ENCODE measurements at places on chromosomes 11 and 22. TPM values are rescaled to one million over a fixed set of nuclear protein-coding genes. Genes with fewer than 3 reads are reported as not detected.

Gene POGLUT3
- 10.0 TPM for total RNA-seq

Gene RBMXL2
- total RNA-seq = not detected

Gene TNNT3
- 22.6 TPM for total RNA-seq

Gene DEUP1
- total RNA-seq = not detected

DNA sequence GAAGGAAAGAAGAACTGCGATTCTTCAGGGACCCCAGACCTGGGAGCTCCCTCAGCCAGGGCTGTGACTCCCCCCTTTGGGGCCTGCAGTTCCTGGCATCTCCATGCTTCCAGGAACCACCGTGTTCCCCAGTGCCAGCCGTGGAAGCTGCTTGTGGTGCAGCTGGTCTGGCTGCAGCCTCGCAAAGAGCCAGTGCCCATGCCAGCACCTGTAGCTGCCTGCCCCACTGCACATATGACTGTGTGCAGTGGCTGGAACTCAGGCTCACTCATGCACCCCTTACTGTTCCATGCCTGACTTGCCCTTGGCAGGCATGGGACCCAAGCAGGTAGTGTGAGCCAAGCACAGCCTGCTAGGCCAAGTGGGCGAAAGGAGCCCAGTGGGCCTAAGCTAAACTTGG, 401.3 kb downstream of the LRRC4C start:
- H3K4me1 ChIP-seq = no peaks in the 10 kb centered on the region
- DNase-seq = no peak
- no peak overlapping the region for H3K27ac ChIP-seq
- H3K4me3 ChIP-seq = no peak overlapping the region

DNA sequence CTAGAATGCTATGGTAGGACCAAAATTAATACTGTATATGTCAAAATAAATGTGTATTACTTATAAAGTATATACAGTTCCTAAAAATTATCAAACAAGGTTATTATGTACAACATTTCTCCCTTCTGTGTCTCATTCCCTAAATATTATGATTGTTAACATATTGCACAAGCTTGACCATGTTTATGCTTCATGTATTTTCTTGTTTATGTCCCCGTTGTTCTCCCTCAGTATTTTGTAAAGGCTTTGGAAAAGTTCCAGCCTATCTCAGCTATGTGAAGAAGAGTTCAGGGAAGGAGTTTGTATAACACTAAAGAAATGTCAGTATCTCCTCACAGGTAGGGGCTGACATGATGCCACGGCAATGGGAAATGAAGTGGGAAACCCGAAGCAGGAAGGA, 19.6 kb downstream of the ADM start:
- H3K4me3 ChIP-seq = no peak overlapping the region
- H3K27me3 ChIP-seq = no peaks in the 10 kb centered on the region
- H3K36me3 ChIP-seq = no peaks in the 10 kb centered on the region
- DNase-seq = no peak

- no peaks in the 10 kb centered on the region for H3K36me3 ChIP-seq
- H3K27ac ChIP-seq = no peak overlapping the region
- H3K27me3 ChIP-seq = no peaks in the 10 kb centered on the region
- no peak overlapping the region for H3K4me3 ChIP-seq
These were observed 19.2 kb upstream of the GALNT18 start for GRCh38 chr11:11640996-11641395.

- H3K4me3 ChIP-seq = no peak overlapping the region
- no peaks in the 10 kb centered on the region for H3K27me3 ChIP-seq
- DNase-seq = no peak
- H3K4me1 ChIP-seq = peaks cover 20% of the 10 kb centered on the region
- H3K27ac ChIP-seq = no peak overlapping the region
- H3K36me3 ChIP-seq = peaks cover 74% of the 10 kb centered on the region
These were observed 12.6 kb downstream of the PLCB3 start for GRCh38 chr11:64263947-64264317.

Data from heart left ventricle (tissue), 16 donors.